Muscle of arm (tissue), 14 donors: ENCODE measurements at places on chromosomes 1 and 21. TPM values are rescaled to one million over a fixed set of nuclear protein-coding genes. Genes with fewer than 3 reads are reported as not detected.

SMIM12 gene
- polyA plus RNA-seq = 26.5 TPM

CMPK1 gene
- not detected for polyA plus RNA-seq

ABCG1 gene
- 8.1 TPM for polyA plus RNA-seq

JAM2 gene
- 35.5 TPM for polyA plus RNA-seq

UBE4B gene
- 44.8 TPM for polyA plus RNA-seq

ICOSLG gene
- 5.5 TPM for polyA plus RNA-seq

- no peak for DNase-seq
These were observed 7.8 kb downstream of the GLIS1 start for GRCh38 chr1:53731043-53731600.

GRCh38 chr1:41019353-41019745 lies 2.2 kb downstream of the SLFNL1 start:
- no peak for DNase-seq

GRCh38 chr1:161179698-161180097 lies 2.4 kb upstream of the B4GALT3 start:
- no peak for DNase-seq

- DNase-seq = no peak
These were observed 81.3 kb upstream of the SELENON start for GRCh38 chr1:25718732-25719131.

GRCh38 chr1:2609319-2610035 lies 22.9 kb downstream of the PRXL2B start:
- DNase-seq = no peak

DNA sequence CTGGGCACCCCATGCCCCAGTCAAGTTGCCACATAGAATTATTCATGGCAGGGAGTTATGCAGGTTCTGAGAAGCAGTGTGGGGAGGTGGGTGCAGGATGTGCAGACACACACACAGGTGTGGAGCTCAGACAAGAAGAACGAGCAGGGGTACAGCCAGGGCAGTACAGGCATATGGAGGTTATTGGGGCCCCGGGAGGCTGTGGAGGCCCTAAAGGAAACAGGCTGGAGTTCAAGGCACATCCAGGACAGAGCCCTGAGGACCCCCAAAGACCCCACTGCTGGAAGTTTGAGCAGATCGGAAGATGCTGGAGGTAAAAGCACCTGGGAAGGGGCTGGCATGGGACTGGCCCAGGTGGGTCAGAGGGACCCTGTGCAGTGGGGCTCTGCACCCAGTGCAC lies 171.3 kb downstream of the PSMG1 start:
- DNase-seq = no peak

- no peak for DNase-seq
These were observed 244.4 kb downstream of the MATN1 start for GRCh38 chr1:30478799-30479563.

GRCh38 chr1:214285610-214286440 lies 4.9 kb downstream of the SMYD2 start:
- DNase-seq = no peak

DNA sequence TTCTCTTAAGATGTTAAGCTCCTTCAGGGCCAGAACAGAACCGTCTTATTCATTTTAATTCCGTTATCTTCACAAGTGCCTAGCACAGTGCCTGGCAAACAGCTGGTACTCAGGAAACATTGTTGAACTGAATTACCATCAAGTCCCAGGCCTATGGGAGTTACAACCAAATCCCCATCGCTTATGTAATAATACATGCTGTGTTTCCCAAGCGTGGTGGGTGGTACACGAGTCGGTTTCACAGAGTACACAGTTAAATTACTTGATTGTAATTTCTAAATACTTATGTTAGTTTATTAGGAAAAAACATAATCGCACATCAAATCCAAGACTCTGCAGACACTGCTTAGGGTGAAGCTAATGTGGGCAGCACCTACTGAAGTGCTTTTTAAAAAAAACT lies 1.0 kb downstream of the ANGEL2 start:
- DNase-seq = peak; percentile 15

- DNase-seq = no peak
These were observed 64.8 kb upstream of the GNG4 start for GRCh38 chr1:235714205-235714897.

DNA sequence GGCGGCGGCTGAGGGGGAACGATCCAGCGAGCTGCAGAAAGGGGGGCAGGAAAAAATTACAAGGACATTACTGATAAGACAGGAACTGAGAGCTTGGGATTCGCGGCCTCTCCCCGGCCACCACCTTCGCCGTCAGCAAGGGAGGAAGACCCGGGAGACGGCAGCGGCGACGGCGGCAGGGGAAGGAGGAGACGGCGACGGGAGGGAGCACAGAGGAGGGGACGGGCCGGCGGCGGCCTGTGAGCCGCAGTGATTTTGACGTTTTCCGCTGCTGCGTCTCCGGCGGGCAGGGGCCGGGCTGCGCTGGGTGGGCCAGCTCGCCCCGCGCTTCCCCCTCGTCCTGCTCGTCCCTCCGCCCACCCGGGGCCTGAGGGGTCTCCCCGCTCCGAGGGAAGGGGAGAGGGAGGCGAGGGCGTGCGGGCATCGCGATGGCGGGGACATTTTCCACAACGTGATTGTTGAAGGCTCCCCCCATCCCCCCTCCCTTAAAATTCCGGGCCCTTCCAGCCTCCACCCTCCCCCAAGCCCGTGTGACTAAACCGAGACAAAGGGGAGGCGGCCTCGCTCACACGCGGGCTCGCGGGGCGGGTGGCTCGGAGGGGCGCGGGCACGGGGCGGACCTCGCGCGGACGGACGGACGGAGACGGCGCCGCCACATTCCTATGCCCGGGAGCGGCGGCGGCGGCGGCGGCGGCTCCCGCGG lies 407 bp downstream of the CAMSAP2 start:
- peak; percentile 82 for DNase-seq

GRCh38 chr21:41827951-41828883 lies 50.9 kb downstream of the PRDM15 start:
- DNase-seq = no peak
